ENCODE measurements at places on chromosomes 4 and X. TPM values are rescaled to one million over a fixed set of nuclear protein-coding genes. Genes with fewer than 3 reads are reported as not detected.

HTR2C gene
- total RNA-seq: not detected

TMEM156 gene
- total RNA-seq: 37.2 TPM

DNA sequence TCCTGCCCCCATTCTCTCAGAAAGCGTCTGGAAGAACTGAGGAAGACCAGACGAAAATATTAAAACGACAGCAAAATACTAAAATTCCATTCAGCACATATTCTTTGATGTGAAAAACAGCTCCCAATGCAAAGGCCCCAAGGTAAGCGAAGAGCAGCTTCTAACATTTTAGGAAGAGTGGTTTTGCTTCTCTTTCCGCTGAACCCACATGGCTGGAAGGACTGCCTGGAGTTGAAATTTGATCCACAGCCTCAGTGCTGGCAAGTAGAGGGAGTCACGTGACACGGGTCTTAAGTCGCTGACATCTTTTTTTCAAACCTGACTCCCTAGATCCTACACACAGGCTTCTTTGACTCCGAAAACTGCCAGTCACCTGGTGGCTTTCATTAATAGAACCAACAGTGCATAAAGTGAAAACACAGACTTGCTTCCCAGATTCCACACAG lies at the start of gene FAM13A:
Gene FAM13A, minus strand, starts transcription at position 233 of the 446 bp plus-strand sequence. Its CDS starts 221 bp downstream, at position 12.
- no peak for DNase-seq

GABRG1 gene
- not detected for total RNA-seq

DNA sequence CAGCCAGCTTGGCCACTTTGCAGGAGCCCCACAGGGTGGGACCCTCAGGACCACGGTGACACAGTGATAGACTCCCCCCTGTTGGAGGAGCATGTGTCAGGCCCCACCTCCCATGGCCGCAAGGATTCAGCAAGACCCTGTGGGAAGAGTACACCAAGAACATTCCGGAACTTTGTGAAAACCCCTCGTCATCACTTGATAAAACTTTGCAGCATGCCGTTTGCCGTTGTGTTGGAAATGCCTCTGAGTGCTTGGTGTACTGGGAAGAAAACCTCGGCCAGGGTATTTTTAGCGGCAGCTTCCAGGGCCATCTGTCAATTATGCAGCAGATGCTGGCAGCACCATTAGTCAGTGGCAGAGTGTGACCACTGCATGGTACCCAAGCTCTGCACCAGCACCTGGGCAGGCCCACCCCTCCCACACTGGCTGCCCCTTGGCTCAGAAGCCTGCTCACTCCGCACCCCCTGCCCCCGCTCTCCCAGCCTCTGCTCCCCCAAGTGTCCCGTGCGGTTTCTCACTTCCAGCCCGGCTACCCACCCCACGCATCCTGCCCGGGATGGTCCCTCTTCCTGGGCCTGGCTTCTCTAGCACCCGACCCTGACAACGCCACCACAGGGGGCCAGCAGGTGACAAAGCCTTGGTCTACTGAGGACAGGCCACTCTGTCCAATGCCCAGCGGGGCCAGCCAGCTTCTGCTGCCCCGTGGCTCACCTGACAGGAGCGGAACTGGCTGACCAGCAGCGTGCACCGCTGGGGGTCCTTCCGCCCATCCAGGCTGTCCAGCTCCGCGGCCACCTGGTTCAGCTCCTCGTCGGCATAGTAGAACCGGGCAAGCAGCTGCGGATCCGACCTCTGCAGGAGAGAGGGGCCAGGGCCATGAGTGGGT lies 65.0 kb downstream of the ZFYVE28 start:
- DNase-seq: no peak
